Esophagus squamous epithelium (tissue), 5 donors: ENCODE measurements at places on chromosomes 3 and 15.

DNA sequence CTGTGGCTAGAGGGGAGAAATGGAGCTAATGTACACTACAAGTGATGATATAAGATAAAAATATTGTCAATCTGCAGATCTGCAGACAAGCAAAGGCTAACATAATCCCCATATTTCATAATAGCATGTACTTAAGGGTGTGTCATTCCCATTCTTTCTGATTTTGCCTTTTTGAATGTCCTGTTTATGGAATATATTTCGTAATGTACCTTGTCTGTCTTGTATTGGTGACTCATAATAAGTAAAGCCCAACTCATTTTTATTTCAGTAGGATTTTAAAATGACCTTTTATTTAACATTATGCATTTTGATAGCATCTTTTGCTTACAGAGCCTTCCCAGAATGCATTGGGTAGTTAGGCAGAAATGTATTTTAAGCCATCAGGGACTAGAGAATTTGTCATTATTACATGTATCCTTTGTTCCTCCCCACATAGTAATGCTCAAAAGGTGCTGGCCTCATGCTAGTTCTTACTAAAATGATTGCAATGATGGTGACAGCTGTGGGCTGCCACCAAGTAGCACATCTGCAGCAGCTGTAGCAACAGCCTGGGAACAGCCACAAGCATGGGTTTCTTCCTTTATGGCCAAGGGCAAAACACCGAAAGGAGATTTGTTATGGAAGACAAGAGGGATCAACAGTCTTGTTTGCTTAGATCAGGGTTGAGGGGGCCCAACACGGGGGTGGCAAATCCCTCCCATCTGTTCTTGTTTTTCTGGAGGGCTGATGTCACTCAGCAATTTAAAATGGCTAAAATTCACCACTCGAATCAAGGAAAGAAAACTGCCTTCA, 188.5 kb downstream of the CADPS start:
- H3K4me3 ChIP-seq = no peak overlapping the region
- peaks cover 11% of the 10 kb centered on the region for H3K27me3 ChIP-seq
- H3K36me3 ChIP-seq = no peaks in the 10 kb centered on the region
- no peak overlapping the region for H3K27ac ChIP-seq
- DNase-seq = no peak

DNA sequence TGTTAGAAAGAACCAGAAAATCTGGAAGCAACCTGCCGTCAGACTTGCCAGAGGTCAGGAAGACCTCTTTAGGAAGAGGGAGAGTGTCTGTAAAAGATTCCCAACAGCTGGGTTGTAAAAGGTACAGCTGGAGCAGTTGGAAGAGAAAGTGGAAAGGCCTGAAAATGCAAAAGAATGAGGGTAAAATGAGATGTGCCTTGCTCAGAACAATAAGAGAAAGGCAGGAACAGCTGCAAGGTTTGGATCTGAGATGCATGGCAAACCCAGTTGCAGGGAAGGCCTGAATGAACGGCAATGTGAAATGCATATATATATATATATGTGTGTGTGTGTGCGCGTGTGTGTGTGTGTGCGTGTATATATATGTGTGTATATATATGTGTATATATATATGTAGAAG, 88.1 kb downstream of the ZIC1 start:
- H3K4me1 ChIP-seq = no peaks in the 10 kb centered on the region
- H3K27ac ChIP-seq = no peak overlapping the region
- H3K27me3 ChIP-seq = no peaks in the 10 kb centered on the region

- H3K27me3 ChIP-seq = no peaks in the 10 kb centered on the region
- H3K27ac ChIP-seq = peak overlapping the region; percentile 64
- peaks cover 9% of the 10 kb centered on the region for H3K4me1 ChIP-seq
- H3K36me3 ChIP-seq = no peaks in the 10 kb centered on the region
- peak overlapping the region; percentile 7 for H3K4me3 ChIP-seq
- DNase-seq = peak; percentile 25
Measured at GRCh38 chr3:112676659-112677234, 35.8 kb upstream of the CCDC80 start.

DNA sequence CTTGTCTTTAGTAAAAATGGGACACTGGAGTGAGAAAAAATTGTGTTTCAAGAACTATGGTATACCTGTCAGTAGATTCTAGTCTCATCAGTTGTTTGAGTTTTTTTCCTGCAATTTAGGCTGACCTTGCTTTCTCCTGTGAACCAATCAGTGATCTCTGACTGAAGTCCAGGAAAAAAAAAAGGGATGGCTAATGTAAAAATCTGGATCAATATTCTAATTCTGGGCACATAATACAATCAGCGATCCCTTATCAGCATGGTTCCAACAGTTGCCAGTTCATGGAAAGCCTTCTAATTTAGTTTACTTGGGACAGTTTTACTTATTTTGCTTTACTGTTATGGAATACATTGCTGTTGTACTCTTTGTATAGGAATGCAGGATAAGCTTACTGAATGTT, 17.0 kb downstream of the TRPM7 start:
- H3K36me3 ChIP-seq = no peaks in the 10 kb centered on the region
- no peak for DNase-seq

DNA sequence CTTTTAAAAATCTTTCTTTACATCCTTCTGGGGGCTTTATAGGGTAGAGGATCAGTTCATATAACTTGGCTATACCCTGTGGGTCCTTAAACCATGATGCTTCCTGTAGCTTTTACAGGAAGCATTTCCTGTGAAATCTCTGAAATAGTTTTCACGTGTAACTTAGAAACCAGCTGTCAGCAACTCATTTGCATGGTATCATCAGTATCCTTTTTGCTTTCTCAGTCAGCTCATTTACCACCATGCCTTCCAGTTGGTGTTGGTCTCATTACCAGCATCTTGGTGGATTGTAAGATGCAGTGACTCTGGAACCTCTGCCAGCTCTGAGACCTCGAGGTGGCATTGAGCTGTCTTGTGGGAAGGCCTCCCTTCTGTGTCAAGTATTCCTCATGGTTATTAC, 96.7 kb upstream of the MYZAP start:
- H3K27me3 ChIP-seq = no peaks in the 10 kb centered on the region
- no peaks in the 10 kb centered on the region for H3K4me1 ChIP-seq
- H3K4me3 ChIP-seq = no peak overlapping the region
- DNase-seq = no peak

DNA sequence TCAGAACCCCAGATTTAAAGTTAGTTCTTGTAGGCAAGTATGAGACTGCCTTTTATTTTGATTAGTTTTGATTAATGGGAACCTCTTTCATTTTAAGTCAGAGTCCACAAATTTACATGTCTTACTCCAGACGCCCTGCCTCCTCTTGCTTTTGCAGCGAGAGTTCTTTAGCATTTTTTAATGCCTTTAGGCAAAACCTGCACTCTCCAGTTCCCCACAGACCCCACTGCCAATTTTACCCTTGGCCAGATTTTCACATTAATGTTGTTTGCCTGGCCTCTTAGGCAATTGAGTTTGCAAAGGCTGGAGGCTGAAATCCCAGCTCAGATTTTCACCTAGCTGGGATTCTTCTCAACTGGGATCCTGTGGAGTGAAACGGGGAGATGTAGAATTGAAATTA, 85.8 kb downstream of the GAP43 start:
- no peak overlapping the region for H3K27ac ChIP-seq
- no peak overlapping the region for H3K4me3 ChIP-seq
- no peaks in the 10 kb centered on the region for H3K27me3 ChIP-seq
- no peaks in the 10 kb centered on the region for H3K36me3 ChIP-seq
- no peak for DNase-seq
- H3K4me1 ChIP-seq = no peaks in the 10 kb centered on the region

- DNase-seq = no peak
- H3K4me1 ChIP-seq = peaks cover 3% of the 10 kb centered on the region
- H3K27ac ChIP-seq = peak overlapping the region; percentile 58
- no peaks in the 10 kb centered on the region for H3K27me3 ChIP-seq
- H3K4me3 ChIP-seq = no peak overlapping the region
- no peaks in the 10 kb centered on the region for H3K36me3 ChIP-seq
Measured at GRCh38 chr15:68258692-68259091, 18.9 kb upstream of the FEM1B start.

GRCh38 chr3:106431721-106432120, 562.9 kb upstream of the CBLB start:
- H3K4me1 ChIP-seq = peaks cover 13% of the 10 kb centered on the region
- no peak overlapping the region for H3K27ac ChIP-seq
- H3K36me3 ChIP-seq = no peaks in the 10 kb centered on the region
- no peak for DNase-seq
- H3K27me3 ChIP-seq = no peaks in the 10 kb centered on the region

GRCh38 chr3:193821151-193821668, 228.2 kb downstream of the OPA1 start:
- H3K36me3 ChIP-seq = no peaks in the 10 kb centered on the region
- peaks cover 23% of the 10 kb centered on the region for H3K4me1 ChIP-seq
- DNase-seq = no peak
- H3K4me3 ChIP-seq = no peak overlapping the region

DNA sequence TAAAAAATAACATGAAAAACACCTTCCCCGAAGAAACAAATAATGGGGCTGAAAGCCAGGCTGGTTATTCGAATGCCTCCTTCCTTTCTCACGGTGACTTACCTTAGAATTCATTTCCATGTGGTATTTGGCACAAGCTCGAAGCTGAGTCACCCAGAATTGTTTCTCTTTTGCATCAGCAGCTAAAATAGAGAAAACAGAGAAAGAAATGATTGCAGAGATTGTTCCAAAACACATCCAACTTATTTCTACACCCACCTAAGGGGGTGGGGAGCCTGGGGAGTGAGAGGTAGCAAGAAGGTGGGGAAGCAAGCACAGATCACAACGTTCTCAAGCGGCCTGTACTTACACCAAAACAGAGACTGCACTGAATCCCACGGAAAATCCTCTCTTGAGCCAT, 104.7 kb downstream of the OSBPL10 start:
- no peak overlapping the region for H3K4me3 ChIP-seq
- no peaks in the 10 kb centered on the region for H3K36me3 ChIP-seq
- H3K27me3 ChIP-seq = no peaks in the 10 kb centered on the region
- DNase-seq = no peak
- H3K4me1 ChIP-seq = peaks cover 25% of the 10 kb centered on the region

GRCh38 chr15:51075826-51076523, 18.7 kb downstream of the TNFAIP8L3 start:
- H3K4me3 ChIP-seq = no peak overlapping the region
- H3K4me1 ChIP-seq = peaks cover 13% of the 10 kb centered on the region
- H3K27me3 ChIP-seq = no peaks in the 10 kb centered on the region
- H3K27ac ChIP-seq = peak overlapping the region; percentile 73

DNA sequence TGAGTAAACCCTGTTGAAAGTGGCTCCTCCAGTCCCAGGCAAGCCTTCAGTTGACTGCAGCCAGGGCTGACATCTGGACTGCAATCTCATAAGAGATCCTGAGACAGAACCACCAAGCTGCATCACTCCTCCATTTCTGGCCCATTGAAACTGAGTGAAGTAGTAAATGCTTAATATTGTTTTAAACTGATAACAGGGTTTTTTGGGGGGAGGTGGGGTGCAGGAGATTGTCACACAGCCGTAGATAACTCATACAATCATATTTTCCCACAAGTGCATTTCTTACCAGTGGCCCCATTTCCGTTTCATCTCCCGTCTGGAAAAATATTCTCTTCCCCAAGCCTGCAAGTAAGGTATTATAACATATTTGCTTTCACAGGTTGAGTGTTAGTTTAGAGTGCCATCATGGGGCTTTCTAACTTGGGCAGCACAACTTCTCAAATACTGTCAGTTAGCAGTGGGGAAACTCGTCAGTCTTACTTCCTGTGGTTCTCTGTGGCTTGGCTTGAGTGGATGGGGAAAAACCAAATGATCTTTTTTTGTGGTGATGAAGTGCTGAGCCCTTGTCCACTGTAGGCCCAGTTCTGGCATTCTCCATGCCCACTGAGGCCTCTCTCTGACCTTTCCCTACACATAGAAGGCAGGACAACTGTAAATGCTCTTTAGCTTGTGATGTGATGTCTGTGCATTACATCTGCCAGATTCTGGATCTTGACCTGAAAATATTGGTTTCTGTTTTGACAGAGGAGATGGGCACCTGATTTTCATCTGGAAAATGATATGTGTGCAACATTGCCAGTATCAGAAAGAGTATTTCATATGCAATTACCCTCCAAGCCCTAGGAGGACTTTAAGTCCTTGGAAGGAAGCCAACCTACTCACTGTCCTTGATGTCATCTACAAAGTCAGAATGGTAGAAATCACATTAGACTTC, 90.1 kb upstream of the BHLHE40 start:
- H3K27me3 ChIP-seq = no peaks in the 10 kb centered on the region
- DNase-seq = no peak
- peaks cover 22% of the 10 kb centered on the region for H3K4me1 ChIP-seq
- H3K36me3 ChIP-seq = no peaks in the 10 kb centered on the region

GRCh38 chr3:124246376-124246775, 254.5 kb upstream of the ROPN1 start:
- no peaks in the 10 kb centered on the region for H3K27me3 ChIP-seq
- H3K4me1 ChIP-seq = peaks cover 9% of the 10 kb centered on the region
- DNase-seq = no peak
- no peak overlapping the region for H3K4me3 ChIP-seq
- H3K27ac ChIP-seq = no peak overlapping the region
- no peaks in the 10 kb centered on the region for H3K36me3 ChIP-seq

- no peak overlapping the region for H3K27ac ChIP-seq
- H3K4me1 ChIP-seq = no peaks in the 10 kb centered on the region
- no peak overlapping the region for H3K4me3 ChIP-seq
- no peaks in the 10 kb centered on the region for H3K27me3 ChIP-seq
- no peaks in the 10 kb centered on the region for H3K36me3 ChIP-seq
Measured at GRCh38 chr3:102089239-102089638, 239.9 kb downstream of the NFKBIZ start.

DNA sequence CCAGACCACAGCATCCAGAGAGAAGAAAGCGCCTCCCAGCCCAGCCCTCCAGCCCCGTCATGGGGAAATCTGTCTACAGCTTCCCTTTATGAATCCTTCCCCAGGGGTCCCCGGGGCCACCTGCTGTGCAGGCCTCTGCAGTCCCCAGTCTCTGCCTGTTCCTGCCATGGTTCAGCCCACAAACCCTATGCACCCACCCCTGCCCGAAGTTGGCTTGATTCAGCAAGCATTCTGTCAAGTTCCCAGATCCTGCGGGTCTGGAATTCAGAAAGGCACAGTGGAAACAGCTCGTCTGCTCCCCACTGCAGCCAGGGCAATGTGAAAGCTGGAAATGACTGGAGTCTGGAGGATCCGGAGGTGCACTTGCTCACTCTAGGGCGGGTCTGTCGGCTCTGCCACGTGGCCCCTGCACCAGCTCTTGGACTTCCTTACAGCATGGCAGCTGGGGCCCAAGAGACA, 2.9 kb upstream of the OCA2 start:
- no peak overlapping the region for H3K4me3 ChIP-seq
- no peaks in the 10 kb centered on the region for H3K27me3 ChIP-seq

- DNase-seq = no peak
- H3K36me3 ChIP-seq = no peaks in the 10 kb centered on the region
- peaks cover 32% of the 10 kb centered on the region for H3K4me1 ChIP-seq
- no peaks in the 10 kb centered on the region for H3K27me3 ChIP-seq
- H3K27ac ChIP-seq = no peak overlapping the region
- no peak overlapping the region for H3K4me3 ChIP-seq
Measured at GRCh38 chr15:71386448-71387236, 271.4 kb downstream of the THSD4 start.

- H3K4me1 ChIP-seq = peaks cover 79% of the 10 kb centered on the region
- peak overlapping the region; percentile 80 for H3K27ac ChIP-seq
- DNase-seq = no peak
- H3K36me3 ChIP-seq = no peaks in the 10 kb centered on the region
- no peak overlapping the region for H3K4me3 ChIP-seq
- H3K27me3 ChIP-seq = no peaks in the 10 kb centered on the region
Measured at GRCh38 chr3:197366301-197367044, 68.1 kb upstream of the DLG1 start.

- H3K27me3 ChIP-seq = no peaks in the 10 kb centered on the region
- H3K4me1 ChIP-seq = no peaks in the 10 kb centered on the region
- H3K4me3 ChIP-seq = no peak overlapping the region
- no peak for DNase-seq
- H3K27ac ChIP-seq = peak overlapping the region; percentile 76
Measured at GRCh38 chr3:52846432-52846965, 11.7 kb upstream of the MUSTN1 start.
